ENCODE measurements at places on chromosomes 16 and 17. TPM values are rescaled to one million over a fixed set of nuclear protein-coding genes. Genes with fewer than 3 reads are reported as not detected.
A peak's percentile ranks its signal among the peaks of the same experiment; 100 is the strongest.

- DNase-seq = no peak
Measured at GRCh38 chr16:77834635-77835540, 46.5 kb downstream of the VAT1L start.

DNA sequence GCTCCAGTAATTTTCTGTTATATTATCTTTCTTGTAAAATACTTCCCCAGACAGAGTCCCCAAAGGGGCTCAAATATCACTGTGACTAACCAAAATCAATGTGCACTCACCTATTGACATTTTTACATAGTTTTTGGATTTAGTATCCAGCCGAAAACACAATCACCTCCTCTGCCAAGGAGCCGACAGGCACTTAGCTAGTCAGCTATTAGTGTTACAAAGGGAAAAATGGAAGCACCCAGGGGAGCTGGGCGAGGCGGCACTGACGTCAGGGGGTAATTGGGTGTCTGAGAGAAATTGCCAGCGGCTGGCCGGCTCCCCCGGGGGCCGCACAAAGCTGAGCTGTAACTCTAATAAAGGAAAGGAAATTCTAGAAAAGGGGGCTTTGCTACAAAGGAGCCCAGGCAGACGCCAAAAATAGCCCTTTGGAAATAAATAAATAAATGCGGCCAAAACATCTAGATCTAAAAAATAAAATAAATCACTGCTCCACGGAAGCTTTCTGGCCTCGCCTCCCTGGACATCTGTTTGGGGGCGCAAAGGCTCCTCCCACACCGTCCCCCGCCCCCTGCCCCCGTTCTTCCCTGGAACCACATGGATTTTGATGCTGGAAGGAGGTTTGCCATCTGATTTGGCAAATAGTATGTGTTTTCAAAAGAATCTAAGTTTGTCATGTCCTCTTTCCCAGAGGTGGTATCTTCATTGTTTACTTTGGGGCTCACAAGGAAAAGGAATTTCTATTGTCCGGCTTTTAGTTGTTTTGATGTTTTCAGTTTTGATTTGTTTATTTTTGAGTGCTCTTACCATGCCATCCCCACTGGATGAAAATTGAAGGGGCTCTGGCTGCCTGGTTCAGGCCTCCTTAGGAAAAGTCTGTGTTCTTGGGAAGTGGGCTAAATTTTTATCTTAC is 156.7 kb downstream of the ZNF423 start:
- DNase-seq = no peak

GRCh38 chr16:10332241-10332640 is 53.6 kb upstream of the ATF7IP2 start:
- DNase-seq = no peak

- DNase-seq = no peak
Measured at GRCh38 chr17:66915204-66915611, 49.3 kb upstream of the CACNG4 start.

- no peak for DNase-seq
Measured at GRCh38 chr16:13165024-13165423, 263.6 kb downstream of the SHISA9 start.

GRCh38 chr16:9682320-9682719 is 499.9 kb downstream of the GRIN2A start:
- no peak for DNase-seq

- no peak for DNase-seq
Measured at GRCh38 chr17:34713687-34714086, 134.3 kb downstream of the TMEM132E start.

DNA sequence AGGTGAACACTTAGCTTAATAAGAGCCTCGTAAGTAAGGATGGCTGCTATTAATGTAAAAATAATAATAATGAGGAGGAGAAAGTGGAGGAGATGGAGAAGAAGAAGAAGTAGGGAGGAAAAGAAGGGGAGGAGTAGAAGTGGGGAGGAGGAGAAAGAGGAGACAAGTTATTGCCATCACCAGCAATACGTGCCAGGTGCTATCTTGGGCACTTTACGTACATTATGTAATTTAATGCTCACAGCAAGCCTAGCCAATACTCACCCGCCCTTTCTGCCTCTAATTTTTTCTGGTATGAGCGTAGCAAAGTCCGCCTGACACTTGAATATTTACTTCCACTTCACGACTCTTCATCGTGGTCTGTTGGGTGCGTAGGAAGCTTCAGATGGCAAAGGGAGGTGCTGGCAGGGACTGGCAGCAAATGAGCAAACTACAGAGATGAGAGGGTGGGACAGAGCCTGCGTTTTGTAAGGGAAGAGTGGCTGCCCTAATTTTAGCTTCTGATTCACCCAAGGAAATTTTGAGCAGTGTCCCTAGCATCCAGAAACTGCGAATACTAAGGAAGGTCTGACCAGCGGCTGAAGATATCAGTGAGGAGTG is 42.1 kb upstream of the CDH13 start:
- DNase-seq = no peak

GRCh38 chr17:50586421-50587247 is 26.1 kb downstream of the CACNA1G start:
- no peak for DNase-seq

DNA sequence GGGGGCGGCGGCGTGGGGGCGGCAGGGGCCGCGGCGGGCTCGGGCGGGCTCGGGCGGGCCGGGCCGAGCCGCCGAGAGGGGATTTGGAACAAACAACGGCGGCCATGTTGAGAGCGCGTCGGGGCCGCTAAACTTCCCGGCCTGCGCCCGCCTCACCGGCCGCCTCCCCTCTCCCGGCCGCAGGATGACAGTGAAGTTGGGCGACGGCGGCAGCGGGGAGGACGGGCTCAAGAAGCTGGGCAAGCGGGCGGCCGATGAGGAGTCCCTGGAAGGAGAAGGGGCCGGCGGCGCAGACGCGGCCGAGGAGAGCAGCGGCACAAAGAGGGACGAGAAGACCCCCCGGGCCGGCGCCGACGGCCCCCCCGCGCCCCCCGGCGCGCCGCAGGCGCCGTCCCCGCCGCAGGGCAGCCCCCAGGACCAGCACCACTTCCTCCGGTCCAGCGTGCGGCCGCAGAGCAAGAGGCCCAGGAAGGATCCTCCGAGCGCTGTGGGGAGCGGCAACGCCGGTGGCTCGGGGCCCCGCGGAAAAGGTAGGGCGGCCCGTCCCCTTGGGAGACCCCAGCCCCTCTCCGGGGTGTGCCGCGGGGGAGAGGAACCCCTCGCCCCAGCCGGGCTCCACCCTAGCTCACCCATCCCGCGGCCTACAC is 2.4 kb downstream of the CRAMP1 start:
- DNase-seq = peak; percentile 9

GRCh38 chr17:48639982-48640857 is 14.1 kb upstream of the HOXB9 start:
- no peak for DNase-seq

DNA sequence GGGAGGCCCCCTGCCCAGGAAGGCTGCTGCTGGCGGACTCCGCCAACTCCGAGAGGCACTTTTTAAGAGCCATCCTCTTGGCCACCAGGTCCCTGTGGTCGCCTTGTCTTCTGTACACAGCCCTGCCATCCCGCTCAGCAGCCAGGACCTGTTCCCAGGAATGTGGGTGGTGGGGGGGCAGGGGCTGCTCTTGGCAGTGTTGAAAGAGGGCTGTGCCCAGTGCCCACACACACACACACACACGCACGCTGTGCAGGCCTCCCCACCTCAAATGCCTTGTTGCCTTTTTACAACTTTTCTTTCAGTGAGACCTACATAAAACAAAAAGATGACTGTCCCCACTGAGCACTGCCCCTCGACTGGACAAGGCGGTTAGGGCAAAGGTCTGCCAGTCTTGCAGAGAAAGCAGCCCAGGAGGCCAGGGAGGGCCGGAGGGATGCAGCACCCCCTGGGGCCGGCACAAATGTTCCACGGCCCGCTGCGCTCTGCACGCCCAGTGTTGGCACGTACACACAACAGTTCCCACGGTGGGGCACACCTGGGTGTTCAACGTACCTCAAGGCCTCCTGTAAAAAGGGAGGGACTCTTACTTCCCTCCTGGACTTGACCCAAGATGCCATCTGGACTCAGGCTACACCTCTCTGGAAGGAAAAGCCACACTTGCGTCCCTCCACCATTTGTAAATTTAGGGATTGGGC is 18.5 kb upstream of the PITPNA start:
- no peak for DNase-seq

GRCh38 chr17:30524847-30525246 is 47.6 kb downstream of the GOSR1 start:
- DNase-seq = no peak

DNA sequence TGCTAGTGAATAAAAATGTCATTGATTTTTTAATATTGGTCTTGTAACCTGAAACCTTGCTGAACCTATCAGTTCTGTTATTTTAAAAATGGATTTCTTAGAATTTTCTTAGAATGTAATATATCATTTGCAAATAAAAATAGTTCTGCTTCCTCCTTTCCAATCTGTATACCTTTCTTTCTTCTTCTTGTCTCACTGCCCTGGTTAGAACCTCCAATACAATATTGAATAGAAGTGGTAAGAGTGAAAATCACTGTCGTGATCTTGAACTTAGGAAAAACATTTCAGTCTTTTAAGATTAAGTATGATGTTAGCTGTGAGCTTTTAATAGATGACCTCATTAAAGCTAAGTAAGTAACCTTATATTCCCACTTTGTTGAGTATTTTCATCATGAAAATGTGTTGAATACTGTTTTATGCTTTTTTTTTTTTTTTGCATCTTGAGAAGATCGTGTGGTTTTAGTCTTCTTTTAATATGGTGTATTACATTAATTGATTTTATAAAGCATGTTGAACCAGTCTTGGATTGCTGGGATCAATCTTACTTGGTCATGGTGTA is 104.8 kb upstream of the NACA2 start:
- DNase-seq = no peak

GRCh38 chr16:88370365-88370764 is 12.4 kb upstream of the ZNF469 start:
- DNase-seq = no peak

DNA sequence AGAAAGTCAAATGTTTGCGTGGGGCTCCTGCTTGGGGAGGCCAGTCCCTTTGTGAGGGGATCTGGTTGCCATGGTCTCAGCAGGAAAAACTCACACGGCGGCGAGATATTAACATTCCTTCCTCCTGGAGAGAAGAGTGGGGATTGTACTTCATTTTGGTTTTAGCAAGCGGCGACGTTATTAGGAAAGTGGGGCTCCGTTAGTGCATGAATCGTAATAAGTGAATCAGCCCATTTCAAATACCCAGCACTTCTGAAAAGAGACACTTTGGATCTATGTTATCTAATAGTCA is 41.6 kb upstream of the METRNL start:
- DNase-seq = no peak

DNA sequence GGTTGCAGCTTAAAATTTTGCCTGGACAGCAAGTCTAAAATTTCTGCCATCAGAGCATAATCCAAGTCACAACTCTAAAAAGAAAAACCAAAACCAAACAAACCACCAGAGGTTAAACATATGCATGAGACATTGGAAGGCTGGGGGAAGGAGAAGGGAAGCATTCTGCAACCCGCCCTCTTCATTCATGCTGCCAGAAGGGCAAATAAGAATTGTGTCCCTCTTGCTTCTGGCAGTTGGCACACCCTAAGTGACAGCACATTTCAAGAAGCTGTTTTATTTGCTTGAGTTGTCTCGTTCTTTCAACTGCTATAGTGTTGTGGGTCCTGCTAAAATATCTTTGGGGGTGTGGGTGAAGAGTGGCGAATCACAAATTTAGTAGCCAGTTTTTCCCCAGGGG is 99.6 kb downstream of the SKAP1 start:
- no peak for DNase-seq

DNA sequence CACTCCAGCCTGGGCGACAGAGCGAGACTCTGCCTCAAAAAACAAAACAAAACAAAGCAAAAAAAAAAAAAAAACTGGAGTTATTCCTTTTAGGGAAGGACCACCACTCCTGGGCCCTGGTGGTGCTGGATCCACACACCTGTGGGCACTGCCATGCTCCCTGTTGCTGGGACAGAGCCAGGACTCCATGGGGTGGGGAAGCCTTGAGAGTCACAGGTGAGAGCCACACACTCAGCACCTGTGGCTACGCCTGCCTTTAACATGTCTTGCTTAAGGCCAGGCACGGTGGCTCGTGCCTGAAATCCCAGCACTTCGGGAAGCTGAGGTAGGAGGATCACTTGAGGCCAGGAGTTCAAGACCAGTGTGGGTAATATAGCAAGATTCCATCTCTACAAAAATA is 18.3 kb downstream of the PDIA2 start:
- no peak for DNase-seq

CIBAR2 gene
- not detected for total RNA-seq

C16orf89 gene
- total RNA-seq = not detected

TRAF4 gene
- 176 TPM for total RNA-seq

SKAP1 gene
- 56.0 TPM for total RNA-seq

MEFV gene
- total RNA-seq = not detected

RAB11FIP4 gene
- 15.1 TPM for total RNA-seq

SLC35G6 gene
- total RNA-seq = not detected

NHLRC4 gene
- 0.59 TPM for total RNA-seq

IKZF3 gene
- total RNA-seq = 126 TPM

MTSS2 gene
- total RNA-seq = 2.2 TPM

SLC12A3 gene
- not detected for total RNA-seq

CHD9NB gene
- total RNA-seq = 0.79 TPM

CIITA gene
- 11.9 TPM for total RNA-seq

Data from CD8-positive, alpha-beta memory T cell (primary cell).